Glutamatergic neuron (in vitro differentiated cells): ENCODE measurements at places on chromosomes 5 and 9. TPM values are rescaled to one million over a fixed set of nuclear protein-coding genes. Genes with fewer than 3 reads are reported as not detected.

- DNase-seq = no peak
Measured at GRCh38 chr9:127626752-127627493, 14.8 kb downstream of the STXBP1 start.

GRCh38 chr9:4844056-4844838, 51.5 kb downstream of the RCL1 start:
- DNase-seq = no peak

DNA sequence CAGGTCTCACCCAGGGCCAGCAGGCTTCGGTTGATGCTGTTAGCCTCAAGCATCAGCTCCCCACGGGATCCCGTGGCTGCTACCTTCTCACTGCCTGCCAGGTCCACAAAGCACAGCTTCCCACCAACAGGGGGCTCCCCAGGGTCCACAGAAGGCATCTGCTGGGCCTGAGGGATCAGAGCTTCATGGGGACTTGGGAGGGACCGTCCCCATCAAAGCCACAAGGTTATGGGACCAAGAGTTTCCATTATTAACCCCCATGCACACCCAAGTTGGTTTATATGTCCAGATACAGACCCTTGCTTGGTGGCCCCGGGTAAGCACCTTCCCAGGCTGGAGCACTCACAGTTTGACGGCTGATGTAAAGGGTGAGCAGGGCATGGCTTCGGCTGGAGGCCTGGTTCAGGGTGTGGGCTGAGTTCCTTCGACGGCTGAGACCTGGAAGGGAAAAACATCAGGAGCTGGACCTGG, 3.0 kb downstream of the KIF12 start:
- no peak for DNase-seq

The PLGRKT gene
- 16.3 TPM for total RNA-seq

The FGD3 gene
- 1.2 TPM for total RNA-seq
